ENCODE measurements at places on chromosomes 7 and 10.

DNA sequence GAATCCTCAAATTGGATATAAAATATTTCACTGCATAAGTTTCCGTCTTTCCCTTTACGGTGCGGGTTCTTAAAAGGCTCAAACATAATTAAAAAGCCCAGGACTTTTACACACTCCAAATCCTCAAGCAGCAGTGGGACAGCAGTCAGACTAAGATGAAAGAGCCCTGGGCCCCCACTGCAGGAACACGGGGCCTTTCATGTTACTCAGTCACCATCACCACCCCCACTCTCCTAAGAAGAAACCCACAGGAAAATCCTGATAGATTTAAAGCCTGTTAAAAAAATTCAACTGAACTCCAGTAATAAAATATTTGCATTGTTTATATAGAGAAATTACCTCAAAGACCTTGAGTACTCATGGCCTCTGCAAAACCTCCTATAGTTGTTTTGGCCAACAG, 74.0 kb upstream of the TRIL start:
- DNase-seq: no peak

DNA sequence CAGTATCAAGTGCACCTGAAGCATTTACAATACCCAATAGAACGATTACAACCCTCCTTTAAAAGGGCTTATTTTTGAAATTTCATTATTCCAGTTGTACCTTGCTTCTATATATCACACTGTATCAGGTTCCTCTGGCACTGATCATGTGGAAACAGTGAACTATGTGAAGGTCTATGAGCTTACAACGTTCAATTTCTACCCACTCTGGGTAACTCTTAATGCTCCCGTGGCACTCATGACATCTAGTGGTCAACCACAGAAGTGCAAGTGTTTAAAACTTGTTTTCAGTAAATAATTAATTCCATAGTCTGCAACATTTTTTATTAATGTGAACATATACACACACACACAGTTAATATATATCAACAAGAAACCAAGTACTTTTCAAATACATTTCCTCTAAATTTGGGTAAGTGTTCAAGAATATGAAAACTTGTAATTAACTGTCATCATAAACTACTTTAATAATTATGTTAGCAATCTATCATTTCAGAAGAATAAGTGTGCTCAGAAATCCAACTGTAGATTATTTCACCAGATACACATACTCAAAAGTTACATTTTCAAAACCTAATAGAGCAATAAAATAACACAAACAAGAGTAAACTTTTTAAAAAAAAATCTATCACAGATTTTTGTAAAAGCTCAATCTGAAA, 61.0 kb downstream of the MPP7 start:
- DNase-seq: peak; percentile 68

DNA sequence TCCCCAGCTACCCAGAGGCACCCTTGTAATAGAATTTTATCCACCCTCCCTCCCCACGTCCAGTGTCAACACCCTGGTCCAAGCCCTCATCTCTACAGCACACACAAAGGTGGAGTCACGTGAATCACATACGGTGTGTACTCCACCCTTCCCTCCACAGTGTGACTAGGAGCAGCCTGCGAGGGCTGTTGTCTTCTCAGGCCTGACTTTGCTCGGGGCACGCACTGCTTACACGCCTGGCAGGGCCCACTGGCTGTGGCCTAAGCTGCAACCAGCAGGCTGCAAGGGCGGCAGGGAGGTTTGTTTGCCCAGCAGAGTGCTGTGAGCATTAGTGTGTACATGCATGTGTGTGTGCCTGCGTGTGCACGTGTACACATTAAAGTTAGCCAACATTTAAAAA, 93.7 kb downstream of the COBL start:
- DNase-seq: no peak

GRCh38 chr10:113683300-113683699, 3.6 kb downstream of the CASP7 start:
- DNase-seq: no peak

GRCh38 chr7:130149281-130150139, 55.7 kb downstream of the TMEM209 start:
- DNase-seq: no peak

DNA sequence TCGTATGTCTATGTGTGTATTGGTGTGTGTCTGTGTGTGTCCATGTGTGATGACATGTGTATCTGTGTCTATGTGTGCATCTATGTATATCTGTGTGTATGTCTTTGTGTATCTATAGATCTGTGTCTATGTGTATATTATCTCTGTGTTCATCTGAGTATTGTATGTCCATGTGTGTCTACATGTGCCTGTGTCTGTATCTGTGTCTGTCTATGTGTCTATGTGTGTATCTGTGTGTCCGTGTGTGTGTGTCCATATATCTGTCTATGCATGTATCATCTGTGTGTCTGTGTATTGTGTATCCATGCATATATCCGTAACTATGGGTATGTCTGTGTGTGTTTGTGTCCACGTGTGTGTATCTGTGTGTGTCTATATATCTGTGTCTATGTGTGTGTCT, 2.7 kb upstream of the FAM20C start:
- no peak for DNase-seq

GRCh38 chr7:69860486-69860885, 262.2 kb downstream of the AUTS2 start:
- DNase-seq: no peak

- DNase-seq: no peak
Measured at GRCh38 chr10:7952266-7952665, 102.2 kb upstream of the GATA3 start.

DNA sequence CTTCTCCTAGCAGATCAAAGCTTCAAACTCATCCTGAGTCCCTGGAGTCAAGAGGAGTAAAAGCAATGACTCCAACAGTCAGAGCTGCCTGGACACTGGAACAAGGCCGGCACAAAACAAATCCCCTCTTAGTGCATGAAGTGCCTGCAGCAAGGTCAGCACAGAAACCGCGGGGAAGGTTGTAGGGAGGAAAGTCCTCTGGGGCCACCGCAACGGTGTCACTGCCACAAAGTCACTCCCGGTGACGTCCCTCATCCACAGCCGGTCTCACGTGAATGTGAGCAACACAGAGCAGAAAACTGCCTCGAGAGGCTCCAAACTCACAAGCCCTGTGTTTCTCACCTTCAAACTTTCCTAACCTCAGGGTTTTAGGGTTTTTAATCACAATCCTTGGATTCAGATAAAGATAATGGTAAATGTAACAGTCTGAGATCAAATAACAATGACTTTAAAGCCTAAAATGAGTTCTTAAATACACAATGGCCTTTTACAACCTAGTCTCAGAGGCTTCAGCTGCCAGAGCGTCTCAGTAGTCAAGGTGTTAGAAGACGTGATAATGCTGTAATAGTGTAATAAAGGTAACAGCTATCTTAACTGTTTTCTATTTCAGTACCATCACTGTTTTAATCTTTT, 274.3 kb downstream of the ZMYND11 start:
- DNase-seq: no peak

DNA sequence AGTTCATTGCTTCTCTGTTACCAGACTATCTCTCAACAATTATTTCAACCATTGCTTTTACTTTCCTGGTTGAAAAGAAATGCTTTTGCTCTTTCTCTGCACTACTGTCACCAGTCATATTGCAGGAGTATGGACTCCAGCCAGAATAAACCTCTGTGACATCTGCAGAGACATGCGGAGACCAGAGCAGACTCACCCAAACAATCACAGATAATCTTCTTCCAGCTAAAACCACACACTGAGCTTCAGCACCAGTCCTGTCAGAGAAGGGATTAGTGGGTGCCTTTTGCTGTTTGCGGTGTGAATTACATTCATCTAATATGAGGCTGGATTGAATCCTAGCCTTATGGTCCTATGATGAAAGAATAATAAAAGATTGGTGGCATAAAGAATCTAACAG, 258.6 kb downstream of the CNTNAP2 start:
- DNase-seq: no peak

DNA sequence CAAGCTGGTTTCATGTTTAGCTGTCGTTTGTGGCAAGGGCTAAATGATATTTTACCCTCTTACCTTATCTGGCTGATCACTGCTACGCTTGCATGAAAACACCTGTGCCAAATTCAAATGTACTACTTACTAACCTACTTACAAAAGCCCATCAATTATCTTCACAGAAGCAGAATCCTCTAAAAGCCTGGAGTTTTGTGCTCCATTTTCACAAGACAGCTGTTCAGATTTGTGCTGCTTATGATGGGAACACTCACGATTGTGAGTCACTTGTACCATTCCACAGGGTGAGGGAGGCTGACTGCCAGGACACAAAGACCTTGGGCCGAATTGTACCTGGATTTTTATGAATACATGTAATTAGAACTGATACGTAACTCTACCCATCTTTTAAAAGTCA, 245.0 kb upstream of the NPY start:
- DNase-seq: no peak

GRCh38 chr7:134787720-134788119, 8.3 kb downstream of the CALD1 start:
- no peak for DNase-seq

GRCh38 chr7:37831244-37831643, 17.2 kb upstream of the NME8 start:
- no peak for DNase-seq

DNA sequence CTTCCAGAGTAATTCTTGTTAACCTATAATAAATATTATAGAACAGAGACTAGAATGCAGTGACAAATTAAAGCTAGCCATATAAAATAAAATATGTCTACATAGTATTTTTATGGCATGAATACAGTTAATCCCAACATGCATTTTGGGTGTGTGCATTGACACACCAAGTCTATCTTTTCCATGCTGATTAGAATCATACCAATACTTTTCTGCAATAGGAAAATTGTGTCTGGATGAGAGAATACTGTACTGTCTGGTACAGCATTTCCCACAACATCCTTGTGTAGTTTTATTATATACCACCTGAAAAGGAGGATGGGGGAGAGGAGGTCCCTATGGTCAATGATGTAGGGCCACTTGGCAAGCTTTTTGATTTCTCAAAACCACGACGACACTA, 100.3 kb downstream of the ARHGAP21 start:
- no peak for DNase-seq

- no peak for DNase-seq
Measured at GRCh38 chr10:6621536-6621935, 41.5 kb upstream of the PRKCQ start.

GRCh38 chr7:140206616-140207389, 30.0 kb upstream of the KDM7A start:
- DNase-seq: no peak

DNA sequence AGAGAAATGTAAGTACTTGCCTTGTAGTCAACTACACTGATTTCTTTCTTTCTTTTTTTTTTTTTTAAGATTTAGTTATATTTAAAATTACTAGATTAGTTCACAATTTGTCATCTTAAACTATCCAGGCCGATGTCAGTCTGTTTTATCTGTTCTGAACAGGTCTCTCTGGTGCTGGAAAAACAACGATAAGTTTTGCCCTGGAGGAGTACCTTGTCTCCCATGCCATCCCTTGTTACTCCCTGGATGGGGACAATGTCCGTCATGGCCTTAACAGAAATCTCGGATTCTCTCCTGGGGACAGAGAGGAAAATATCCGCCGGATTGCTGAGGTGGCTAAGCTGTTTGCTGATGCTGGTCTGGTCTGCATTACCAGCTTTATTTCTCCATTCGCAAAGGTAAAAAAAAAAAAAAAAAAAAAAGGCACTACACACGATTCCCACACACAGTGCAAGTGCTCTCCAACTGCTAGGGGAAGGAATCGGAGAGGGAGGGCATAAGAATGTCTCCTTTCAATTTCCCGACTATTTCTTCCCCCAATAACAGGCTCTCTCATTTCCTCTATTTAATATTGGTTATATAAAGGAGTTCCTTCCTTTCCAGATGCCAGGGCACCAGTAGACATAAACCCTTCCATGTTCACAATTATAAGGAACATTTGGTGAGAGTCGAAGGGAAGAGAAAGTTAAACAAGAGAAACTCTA, 53.4 kb downstream of the PAPSS2 start:
- DNase-seq: no peak

DNA sequence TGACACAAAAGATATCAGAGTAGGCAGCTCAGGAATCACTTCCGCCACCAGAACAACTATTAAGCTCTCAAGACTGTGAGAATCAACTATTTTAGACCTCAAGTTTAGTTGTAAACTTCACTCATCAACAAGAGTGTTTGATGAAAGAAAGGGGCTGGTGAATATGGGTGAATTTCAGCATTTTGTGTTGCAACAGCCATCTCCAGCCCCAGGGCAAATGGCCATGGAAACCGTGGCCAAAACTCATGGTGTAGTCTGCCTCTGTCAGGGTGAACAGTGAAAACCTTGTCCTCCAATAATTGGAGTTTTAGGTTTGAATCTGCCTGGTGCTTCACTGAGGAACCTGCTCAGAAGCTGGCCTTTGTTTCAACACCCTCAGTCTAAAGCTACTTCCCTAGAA, 60.0 kb downstream of the POLR1F start:
- no peak for DNase-seq

- DNase-seq: no peak
Measured at GRCh38 chr10:35895331-35895730, 253.2 kb upstream of the FZD8 start.

All from CD4-positive, alpha-beta T cell treated with Interleukin-2 at 100 ng/mL for 4 hours (primary cell).